ENCODE measurements at places on chromosomes 7 and 10. TPM values are rescaled to one million over a fixed set of nuclear protein-coding genes. Genes with fewer than 3 reads are reported as not detected.
A peak's percentile ranks its signal among the peaks of the same experiment; 100 is the strongest.

The KCNH2 gene
- total RNA-seq = 0.82 TPM

The PLPP4 gene
- not detected for total RNA-seq

- no peak for DNase-seq
These were observed 347.3 kb upstream of the AUTS2 start for GRCh38 chr7:69250958-69251357.

GRCh38 chr10:62189131-62189530 lies 79.5 kb downstream of the RTKN2 start:
- no peak for DNase-seq

The ATP6V0E2 gene
- 30.5 TPM for total RNA-seq

GRCh38 chr7:100895956-100896731 lies 456 bp upstream of the ACHE start:
- no peak for DNase-seq

- no peak for DNase-seq
These were observed 573.5 kb downstream of the TNS3 start for GRCh38 chr7:47008461-47008860.

The SKIDA1 gene
- 1.9 TPM for total RNA-seq

The PRLHR gene
- not detected for total RNA-seq

DNA sequence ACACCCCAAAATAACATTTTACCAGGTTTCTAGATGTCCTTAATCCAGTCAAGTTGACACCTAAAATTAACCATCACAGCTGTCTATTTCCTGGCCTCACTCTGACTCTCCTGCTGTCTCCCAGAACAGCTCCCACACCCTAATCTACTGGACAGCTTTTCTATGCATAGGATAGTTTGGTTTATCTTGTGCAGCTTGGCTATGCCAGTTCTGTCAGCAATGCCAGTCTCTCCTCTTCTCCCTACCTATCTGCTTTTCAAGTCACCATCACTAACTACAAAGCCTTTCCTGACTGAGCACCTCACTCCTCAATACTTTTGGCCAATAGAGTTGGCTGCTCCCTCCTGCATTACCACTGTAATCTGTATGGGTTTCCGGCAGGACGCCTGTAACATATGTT lies 5.0 kb downstream of the NCOA4 start:
- no peak for DNase-seq

GRCh38 chr10:124974131-124974530 lies 32.2 kb downstream of the ZRANB1 start:
- no peak for DNase-seq

DNA sequence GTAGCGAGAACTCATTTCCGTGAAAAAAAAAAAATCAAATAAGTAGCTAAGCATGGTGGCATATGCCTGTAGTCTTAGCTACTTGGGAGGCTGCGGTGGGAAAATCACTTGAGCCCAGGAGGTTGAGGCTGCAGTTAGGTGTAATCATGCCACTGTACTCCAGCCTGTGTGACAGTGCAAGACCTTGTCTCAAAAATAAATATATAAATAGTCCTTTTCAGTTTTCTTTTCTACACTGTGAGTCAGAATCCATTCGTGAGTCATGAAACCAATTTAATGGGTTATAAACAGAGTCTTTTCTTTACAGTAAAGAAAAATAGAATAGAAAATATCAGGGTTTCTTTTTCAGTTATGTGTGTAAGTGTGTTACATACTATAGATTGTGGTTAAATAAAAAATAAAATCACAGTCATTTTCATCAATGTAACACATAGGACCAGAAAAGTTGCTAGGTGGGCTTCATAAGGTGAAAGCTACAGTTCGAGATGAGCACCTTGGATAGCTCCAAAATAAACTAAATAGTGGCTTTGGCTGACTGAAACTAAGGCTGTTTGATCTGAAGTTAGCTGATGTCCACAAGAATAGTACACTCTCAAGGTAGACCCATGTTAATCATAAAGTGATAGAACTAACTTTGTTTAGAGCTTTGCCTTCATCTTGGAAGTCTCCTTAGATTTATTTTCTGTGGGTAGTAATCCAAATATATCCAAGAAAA lies 781.1 kb downstream of the GATA3 start:
- no peak for DNase-seq

- DNase-seq = no peak
These were observed 703.5 kb upstream of the SEMA3D start for GRCh38 chr7:85890244-85890811.

DNA sequence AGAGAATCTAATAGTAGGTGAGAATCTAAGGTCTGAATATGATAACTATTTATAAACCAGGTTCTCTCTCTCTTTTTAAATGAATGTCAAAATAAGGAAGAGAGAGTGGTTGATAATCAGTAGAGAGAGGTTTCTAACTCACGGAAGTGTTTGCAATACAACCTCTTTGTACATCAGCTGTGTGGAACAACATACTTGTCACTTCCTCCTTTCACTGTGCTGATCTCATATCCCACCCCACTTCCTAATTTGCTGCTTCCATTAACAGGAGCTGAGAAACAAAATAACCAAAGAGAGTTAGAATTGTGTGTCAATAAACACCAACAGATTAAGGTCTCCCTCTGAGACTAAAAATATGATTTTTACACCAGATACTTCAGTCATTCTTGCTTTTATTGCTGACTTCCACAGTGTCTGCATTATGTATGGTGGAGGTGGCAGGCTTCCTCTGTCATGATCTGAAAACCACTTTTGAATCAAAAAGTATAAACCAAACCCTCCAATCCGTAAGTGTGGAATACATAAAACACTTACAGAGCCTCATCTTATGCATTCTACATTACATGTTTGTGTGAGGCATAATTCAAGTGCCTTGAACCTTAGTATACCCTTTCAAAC lies 25.0 kb downstream of the CACUL1 start:
- no peak for DNase-seq

The STEAP2 gene
- 24.6 TPM for total RNA-seq

DNA sequence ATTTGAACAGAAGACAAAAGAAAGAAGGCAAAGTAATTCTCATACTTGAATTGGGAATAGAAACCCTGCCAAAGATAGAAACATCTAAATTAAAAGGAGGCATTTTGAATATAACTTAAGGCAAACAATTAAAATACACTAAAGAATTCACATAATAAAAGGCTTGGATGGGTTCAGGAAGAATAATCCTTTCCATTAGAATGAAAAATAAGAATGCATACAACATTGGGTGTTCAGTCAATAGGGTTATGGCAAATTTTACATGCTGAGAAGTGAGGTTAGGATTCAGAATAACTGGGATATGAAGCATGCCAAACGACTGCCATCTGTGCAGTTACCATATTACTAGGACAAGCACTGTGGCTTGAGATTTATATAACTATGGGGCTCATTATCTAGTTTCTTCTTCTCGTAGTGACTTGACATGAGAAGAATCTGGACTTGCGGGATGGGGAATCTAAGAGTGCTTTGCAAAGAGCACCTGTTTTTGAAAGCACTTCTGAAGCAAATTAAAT lies 326.5 kb downstream of the THSD7A start:
- DNase-seq = no peak

DNA sequence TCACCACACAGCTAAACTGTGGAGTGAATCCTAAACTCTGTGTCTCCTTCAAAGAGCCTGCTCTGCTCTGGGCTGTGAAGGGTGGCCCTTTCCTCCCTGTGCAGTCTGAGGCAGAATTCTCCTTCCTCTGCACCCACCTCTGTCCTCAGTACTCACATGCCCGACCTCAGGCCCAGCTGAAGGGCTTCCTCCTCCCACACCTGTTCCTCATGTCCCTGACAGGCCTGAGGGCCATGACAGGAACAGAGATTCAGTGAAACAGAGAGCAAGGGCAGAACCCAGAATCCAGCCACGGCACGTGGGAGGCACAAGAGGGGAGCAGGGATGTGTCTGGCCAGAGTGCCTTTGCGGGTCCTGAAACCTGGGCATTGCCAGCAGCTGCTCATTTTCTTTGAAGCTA lies 13.9 kb downstream of the CREB3L2 start:
- no peak for DNase-seq

- DNase-seq = no peak
These were observed 31.9 kb downstream of the CPED1 start for GRCh38 chr7:121020249-121020988.

DNA sequence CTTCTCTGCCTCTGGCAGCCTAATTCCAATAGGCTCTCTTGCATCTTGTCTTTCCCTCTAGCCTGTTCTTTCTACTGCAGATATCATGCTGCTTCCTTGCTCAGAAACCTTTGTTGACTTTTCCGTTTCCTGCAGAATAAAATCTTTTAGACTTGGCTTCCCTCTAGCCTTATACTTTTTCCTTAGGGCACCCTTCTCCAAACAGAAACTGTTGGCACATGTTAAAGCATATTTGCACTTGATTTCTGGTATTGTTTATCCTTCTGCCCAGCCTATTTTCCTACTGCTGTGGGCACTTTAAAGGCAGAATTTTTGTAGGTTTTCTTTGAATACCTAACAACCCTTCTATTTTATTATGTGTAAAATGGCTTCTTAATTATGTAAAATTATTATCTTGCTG lies 4.6 kb downstream of the GNAI1 start:
- peak; percentile 58 for DNase-seq

DNA sequence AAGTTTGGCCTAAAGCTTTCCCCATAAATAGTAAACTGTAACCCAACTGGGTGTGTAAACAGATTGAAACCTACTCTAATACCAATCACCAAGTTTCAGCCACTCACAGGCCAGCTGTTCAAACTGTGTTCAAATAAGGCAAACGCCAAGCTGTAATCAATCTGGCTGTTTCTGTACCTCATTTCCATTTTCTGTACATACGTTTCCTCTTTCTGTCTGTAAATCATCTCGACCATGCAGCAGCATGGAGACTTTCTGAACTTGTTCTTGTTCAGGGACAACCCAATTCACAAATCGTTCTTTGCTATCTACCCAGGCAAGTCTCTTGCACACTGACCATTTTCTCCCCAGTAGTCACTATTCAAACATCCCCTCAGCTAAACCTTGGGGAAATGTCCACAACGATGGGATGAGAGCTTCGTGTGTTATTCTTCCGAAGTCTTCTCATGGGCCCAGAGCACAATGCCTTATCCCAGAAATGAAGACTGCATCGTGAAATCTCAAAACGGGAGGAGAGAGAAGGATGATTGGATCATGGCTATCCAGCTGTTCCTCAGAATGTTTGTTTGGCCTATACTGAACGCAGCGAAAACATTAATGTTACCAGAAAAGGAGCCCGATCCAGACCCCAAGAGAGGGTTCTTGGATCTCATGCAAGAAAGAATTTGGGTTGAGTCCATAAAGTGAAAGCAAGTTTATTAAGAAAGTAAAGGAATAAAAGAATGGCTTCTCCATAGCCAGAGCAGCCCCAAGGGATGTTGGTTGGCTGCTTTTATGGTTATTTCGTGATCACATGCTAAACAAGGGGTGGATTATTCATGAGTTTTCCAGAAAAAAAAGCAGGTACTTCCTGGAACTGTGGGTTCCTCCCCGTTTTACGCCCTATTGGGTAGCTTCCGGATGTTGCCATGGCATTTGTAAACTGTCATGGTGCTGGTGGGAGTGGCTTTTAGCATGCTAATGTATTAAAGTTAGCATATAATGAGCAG lies 86.2 kb downstream of the SLC16A9 start:
- no peak for DNase-seq

The ACTL6B gene
- total RNA-seq = not detected

The HABP2 gene
- total RNA-seq = 0.24 TPM

- peak; percentile 38 for DNase-seq
These were observed 684.3 kb upstream of the NRP1 start for GRCh38 chr10:34018784-34019183.

DNA sequence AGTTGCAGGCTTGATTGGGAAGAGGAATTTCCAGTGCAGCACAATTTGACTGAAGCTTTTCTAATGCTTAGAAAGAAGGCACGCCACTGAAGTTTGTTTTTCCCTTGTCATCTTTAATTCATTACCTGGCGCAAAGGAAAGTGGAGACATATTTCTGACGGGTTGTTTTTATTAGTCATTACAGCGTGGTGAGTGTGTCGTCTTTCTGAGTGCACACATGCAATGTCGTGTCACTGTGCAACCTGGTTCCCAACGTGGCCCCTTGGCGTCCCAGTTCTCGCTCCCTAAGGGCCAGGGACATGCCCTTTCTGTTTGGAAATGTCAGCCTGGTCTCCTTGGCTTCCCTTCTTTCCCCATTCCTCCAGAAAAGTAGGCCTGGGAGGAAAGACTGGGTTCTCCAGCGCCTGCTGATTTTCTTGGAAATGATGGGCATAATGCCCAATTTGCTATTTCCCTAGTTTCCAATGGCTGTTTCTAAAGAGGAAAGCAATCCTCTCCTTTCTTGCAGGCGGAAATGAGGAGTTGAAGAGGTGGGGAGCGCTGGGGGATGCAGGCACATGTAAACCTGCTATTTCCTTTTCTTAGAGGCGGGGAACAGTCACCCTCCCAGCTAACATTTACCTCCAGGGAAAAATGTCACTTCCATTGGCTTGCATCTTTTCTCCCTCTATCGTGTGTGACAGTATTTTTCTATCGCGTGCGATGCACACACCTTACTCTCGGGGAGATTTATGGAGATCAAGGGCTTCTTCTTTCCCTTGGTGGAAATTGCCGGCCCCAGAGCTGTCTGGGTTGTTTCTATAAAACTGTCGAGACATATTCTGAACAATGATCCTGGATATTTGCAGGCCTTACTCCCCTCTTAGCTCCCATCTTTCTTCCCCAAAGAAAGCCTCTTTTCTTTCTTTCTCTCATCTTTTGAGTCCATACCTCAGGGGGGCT lies 249.8 kb downstream of the ARHGAP12 start:
- DNase-seq = no peak

DNA sequence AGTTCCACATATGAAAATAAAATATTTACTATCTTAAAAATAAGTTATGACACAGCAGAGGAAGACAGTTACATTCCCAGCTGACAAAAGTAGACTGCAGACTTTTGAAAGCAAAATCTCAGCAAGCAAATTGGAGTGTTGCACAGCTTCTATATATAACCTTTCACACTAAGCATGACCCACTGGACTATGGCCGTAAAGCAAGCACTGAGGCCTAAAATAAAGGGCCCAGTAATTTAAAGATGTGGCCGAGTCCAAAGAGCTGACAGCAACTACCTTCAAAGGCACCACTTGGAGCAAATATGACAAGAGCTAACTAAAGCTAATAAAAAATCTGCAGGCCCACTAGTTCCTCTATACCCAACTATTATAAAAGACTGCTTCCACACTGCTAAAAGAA lies 6.5 kb downstream of the GDI2 start:
- no peak for DNase-seq

The FXYD4 gene
- total RNA-seq = 1.0 TPM

- no peak for DNase-seq
These were observed 107.7 kb downstream of the FAM53B start for GRCh38 chr10:124636271-124636995.

GRCh38 chr7:74581916-74582440 lies 75.5 kb upstream of the GTF2I start:
- DNase-seq = no peak

- no peak for DNase-seq
These were observed 351.2 kb downstream of the LRMDA start for GRCh38 chr10:75782463-75783248.

The LDB3 gene
- total RNA-seq = 1.5 TPM

GRCh38 chr10:4427532-4427931 lies 398.5 kb upstream of the AKR1E2 start:
- DNase-seq = peak; percentile 44

- DNase-seq = no peak
These were observed 100.6 kb downstream of the DLG5 start for GRCh38 chr10:77825965-77826364.

The UNCX gene
- total RNA-seq = not detected

GRCh38 chr10:125661431-125661940 lies 21.5 kb downstream of the TEX36 start:
- no peak for DNase-seq

The IFIT1B gene
- total RNA-seq = not detected

- DNase-seq = no peak
These were observed 94.3 kb downstream of the IQUB start for GRCh38 chr7:123440101-123440548.

The SLC26A5 gene
- total RNA-seq = 1.0 TPM
